ENCODE measurements at places on chromosomes 2 and 18. TPM values are rescaled to one million over a fixed set of nuclear protein-coding genes. Genes with fewer than 3 reads are reported as not detected.

TYMS gene
- total RNA-seq = 478 TPM

XDH gene
- total RNA-seq = 0.15 TPM

MYO3B gene
- 0.04 TPM for total RNA-seq

VWC2L gene
- not detected for total RNA-seq

LAMA1 gene
- not detected for total RNA-seq

MTCL1 gene
- 1.7 TPM for total RNA-seq

DQX1 gene
- total RNA-seq = 0.25 TPM

GKN1 gene
- not detected for total RNA-seq

PAX8 gene
- 0.74 TPM for total RNA-seq

HOXD13 gene
- not detected for total RNA-seq

ELOA2 gene
- not detected for total RNA-seq

AQP12B gene
- total RNA-seq = not detected

CFAP210 gene
- total RNA-seq = not detected

CPO gene
- total RNA-seq = not detected

PRKAG3 gene
- not detected for total RNA-seq

PAX3 gene
- not detected for total RNA-seq

SALL3 gene
- total RNA-seq = not detected

MC5R gene
- not detected for total RNA-seq

CACNB4 gene
- total RNA-seq = 0.12 TPM

RNU2-63P gene
- total RNA-seq = 1.9 TPM

B3GNT7 gene
- not detected for total RNA-seq

IL1R2 gene
- total RNA-seq = 0.50 TPM

FSHR gene
- total RNA-seq = not detected

CABYR gene
- 1.3 TPM for total RNA-seq

AFG3L2 gene
- total RNA-seq = 36.4 TPM

MBD1 gene
- 96.2 TPM for total RNA-seq

FNDC4 gene
- not detected for total RNA-seq

FTCDNL1 gene
- total RNA-seq = 2.3 TPM

ANKRD53 gene
- not detected for total RNA-seq

NOSTRIN gene
- not detected for total RNA-seq

VIL1 gene
- 0.17 TPM for total RNA-seq

GCG gene
- total RNA-seq = not detected

ESPNL gene
- not detected for total RNA-seq

XIRP2 gene
- total RNA-seq = not detected

CFAP221 gene
- total RNA-seq = not detected

CCL20 gene
- total RNA-seq = 0.37 TPM

PSTPIP2 gene
- 9.4 TPM for total RNA-seq

GALNT13 gene
- total RNA-seq = not detected

ADAM23 gene
- total RNA-seq = 0.75 TPM

CCDC141 gene
- total RNA-seq = 10.8 TPM

SCN9A gene
- 0.52 TPM for total RNA-seq

ITGB1BP1 gene
- total RNA-seq = 93.9 TPM

RGPD6 gene
- 5.6 TPM for total RNA-seq

Data from activated CD4-positive, alpha-beta T cell treated with anti-CD3 and anti-CD28 coated beads, Interleukin-2, amount 10 ng/mL, durations not matched to agents 7 days and 5 days (primary cell).